ENCODE measurements at places on chromosomes 2 and 18.

GRCh38 chr18:58268849-58269248, 224.8 kb downstream of the NEDD4L start:
- DNase-seq: no peak

DNA sequence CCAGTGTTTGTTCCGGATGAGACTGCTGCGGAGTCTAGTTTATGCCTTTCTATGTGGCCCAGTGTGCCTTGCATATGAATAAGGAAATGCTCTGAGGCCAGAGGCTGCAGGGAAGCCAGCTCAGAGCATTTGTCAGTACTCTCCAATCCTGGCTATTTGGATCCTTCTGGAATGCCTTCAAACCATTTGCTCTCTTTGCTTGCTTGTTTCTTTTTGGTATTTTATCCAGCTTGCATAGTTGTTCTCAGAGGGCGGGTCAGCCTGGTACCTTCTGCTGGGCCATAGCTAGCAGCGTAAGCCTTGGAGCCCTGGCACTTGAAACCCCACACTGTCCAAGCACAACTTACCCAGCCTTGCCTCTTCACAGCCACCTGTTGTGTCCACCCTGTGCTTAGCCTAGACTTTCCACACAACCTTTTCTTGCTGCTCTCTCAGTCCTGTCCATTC, 20.5 kb downstream of the CENPO start:
- no peak for DNase-seq

DNA sequence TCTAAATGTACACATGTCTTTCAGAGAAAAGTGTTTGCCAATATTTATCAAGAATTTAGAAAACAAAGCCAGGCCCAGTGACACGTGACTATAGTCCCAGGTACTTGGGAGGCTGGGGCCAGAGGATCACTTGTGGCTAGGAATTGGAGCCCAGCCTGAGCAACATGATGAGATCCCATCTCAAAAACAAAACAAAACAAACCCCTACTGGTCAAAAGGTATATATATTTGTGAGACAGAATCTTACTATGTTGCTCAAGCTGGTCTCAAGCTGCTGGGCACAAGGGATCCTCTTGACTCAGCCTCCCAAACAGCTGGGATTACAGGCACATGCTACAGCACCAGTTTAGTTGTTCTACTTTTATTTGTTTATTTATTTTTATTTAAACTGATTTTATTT, 79.2 kb downstream of the ZDBF2 start:
- DNase-seq: no peak

DNA sequence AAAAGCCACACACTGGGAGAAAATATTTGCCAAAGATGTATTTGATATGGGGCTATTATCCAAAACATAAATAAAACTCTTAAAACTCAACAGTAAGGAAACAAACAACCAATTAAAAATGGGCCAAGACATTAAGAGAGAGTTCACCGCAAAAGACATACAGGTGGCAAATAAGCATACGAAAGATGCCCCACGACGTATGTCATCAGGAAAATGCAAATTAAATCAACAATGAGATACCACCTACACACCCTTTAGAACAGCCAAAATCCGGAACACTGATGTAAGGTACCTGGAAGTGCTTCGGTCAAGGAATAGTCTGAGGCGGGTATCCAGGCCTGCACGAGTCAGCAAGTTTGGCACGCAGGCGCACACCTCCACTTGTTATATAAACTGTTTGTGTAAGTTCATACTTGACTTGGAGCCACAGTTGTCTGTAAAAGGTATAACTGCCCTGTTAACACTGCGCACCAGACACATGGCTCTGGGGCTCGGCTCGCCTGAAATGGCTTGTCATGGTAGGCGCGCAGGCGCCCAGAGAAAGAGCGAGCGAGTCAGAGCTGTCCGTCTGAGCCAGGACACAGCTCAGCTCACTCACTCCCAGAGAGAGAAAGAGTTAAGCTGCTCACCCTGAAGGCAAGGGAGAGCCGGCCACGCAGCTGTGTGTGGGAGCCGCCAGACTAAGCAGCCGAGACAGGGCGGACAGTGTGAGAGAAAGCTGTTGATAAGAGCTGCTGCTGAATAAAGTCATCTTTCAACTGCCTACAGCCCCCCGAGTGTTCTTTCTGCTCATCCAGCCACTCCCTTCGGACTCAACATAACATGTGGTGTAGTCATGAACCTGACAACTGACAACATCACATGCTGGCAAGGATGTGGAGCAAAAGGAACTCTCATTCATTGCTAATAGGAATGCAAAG, 87.3 kb downstream of the HNRNPLL start:
- DNase-seq: no peak

GRCh38 chr2:166775176-166775575, 113.1 kb upstream of the XIRP2 start:
- DNase-seq: no peak

DNA sequence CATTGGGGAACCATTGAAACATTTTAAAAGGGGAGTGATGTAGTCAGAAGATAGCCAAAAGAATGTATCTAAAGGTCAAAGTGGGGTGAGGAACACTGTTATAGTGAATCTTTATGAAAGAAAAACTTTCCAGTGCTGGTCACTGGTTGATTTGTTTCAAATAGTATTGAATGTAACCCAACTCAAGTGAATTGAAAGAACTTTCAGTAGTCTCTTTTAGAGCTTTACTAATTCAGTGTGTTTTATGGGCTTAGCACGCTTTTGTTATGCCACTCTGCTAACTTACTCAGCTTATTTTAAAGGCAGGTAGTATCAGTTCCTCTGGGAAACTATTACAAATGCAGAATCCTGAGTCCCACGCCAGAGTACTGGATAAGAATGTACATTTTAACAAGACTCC, 57.3 kb downstream of the GTF2A1L start:
- DNase-seq: no peak

DNA sequence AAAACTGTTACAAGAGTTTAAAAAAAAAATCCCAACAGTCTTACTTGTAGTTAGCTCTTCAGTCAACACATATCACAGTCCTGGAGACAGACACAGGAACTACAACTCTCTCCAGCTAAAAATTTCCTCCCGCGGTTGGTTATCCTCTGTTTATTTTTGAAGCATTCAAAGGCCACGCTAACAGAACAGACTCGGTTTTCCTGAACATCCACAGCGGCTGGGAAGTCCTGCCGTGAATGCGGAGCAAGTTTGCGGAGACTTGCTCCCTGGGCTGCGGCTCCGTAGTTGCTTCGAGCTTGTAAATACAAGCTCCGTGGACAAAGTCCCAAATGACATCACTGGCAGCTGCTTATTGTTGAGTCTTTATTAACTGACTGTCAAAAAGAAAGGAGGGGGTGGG, at the start of gene NCKAP5:
Gene NCKAP5 (minus strand): TSS at position 292 of the 400 bp plus-strand sequence. CDS start 50,937 bp downstream, outside the sequence.
- DNase-seq: no peak

- DNase-seq: no peak
Measured at GRCh38 chr2:133591164-133591563, 22.9 kb upstream of the NCKAP5 start.

DNA sequence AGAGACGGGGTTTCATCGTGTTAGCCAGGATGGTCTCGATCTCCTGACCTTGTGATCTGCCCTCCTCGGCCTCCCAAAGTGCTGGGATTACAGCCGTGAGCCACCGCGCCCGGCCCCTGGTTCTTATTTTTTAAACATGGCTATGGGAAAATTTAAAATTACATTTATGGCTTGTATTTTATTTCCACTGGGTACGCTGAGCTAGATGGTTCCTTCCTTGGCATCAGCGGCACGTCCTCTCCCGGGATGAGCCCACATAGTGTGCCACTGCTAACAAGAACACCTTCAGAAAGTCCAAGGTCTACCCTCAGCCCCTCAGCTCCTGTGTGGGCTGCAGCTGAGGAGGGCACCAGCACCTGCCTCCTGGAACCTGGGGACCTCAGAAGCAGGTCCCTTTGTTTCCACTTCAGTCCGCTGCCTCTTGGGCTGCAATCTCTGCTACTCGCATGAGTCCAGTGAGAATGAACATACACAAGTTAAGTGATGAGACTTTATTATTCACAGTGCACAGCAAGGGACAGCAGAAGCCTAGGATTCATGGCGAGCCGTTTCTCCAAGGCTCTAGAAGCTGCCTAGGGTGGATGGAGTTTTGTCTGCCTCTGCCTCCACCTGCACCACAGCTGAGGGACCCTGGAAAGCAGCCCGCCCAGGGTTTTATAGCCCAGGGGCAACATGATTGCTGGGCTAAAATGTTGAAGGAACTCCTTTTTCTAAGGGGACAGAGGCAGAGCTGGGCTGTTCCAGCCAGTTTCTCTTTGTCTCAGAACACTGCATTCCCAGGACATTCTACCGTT, 107.5 kb upstream of the TEX51 start:
- no peak for DNase-seq

GRCh38 chr2:128685841-128686496, 367.3 kb upstream of the HS6ST1 start:
- DNase-seq: no peak

GRCh38 chr2:118693287-118693822, 154.1 kb downstream of the EN1 start:
- no peak for DNase-seq

DNA sequence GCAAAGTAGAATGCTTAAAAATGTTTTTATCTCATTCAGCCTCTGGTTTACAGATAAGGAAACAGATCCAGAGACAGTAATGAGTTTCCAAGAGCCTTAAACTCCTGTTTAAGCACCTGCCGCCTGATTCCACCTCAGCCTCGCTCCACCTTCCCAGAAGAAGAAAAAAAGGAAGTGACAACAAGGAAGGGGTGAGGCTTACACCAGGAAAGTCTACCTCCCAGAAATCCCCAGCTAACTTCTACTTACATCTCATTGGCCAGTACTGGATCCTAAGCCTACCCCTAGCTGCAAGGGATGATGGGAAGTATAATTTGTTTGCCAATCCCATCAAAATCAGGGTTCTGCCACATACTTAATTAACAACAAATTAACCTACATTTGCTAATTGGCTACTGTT, 15.3 kb upstream of the ARID5A start:
- DNase-seq: no peak

GRCh38 chr2:44116319-44116718, 52.4 kb upstream of the PPM1B start:
- no peak for DNase-seq

DNA sequence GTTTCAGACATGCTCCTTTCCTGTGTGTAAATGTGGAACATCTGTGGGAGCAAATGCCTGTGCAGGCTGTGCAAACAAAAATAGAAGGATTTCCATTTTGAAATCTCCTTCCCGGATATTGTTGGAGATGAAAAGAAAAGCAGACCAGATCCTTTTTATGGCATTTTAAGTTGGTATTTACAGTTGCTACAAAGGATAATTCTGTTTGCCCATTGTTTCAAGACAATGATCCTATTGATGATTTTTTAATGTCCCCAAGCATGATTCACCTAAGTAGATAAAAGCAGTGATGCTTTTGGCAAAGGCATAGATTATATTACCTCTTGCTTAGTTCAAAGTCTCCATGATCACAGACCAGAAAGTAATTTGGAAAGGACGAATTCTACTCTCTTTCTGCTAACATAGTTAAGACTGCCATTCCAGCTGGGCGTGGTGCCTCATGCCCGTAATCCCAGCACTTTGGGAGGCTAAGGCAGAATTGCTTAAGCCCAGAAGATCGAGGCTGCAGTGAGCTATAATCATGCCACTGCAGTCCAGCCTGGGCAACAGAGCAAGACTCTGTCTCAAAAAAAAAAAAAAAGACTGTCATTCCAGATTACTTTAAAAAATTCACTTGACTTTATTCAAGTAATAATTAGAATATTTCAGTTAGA, 209.6 kb upstream of the SLC39A10 start:
- DNase-seq: no peak

DNA sequence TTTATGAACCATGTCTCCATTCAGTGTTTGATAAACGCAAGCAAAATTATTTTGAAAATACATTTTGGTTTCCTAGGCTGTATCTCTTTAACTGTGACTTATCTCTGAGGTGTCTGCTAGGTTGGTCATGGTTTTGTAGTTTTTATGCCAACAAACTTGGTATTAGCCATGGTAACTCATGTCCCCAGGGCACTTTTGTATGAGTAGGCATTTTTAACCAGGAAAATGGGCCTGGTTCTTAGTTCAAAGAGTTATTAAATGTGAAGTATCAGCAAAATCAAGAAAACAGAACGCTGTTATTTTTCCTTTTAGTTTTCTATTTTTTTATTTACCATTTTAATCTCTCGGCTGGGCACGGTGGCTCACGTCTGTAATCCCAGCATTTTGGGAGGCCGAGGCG, 179.3 kb upstream of the LHCGR start:
- DNase-seq: no peak

DNA sequence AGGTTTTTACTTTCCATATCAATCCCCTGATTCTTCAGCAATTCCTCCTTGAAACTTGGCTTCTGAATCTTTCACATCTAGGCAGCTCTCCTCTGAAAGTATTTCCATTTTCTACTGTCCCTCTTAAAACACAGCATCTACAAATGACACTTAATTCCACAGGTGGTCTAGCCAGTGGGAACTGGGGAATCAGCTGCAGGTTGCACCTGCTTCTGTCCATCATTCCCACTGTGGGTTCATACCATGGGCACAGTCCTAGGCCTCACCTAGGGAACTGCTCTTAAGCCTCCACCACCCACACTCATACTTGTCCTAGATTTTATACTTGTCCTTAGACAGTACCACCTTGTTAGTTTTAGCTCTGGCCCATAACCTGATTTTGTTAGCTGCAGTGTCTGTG, 2.2 kb downstream of the LOXL3 start:
- no peak for DNase-seq

All from H9 (cell line).